KBM-7 (cell line): ENCODE measurements at places on chromosomes 12 and 14.

GRCh38 chr14:59534361-59534987, 42.1 kb downstream of the CCDC175 start:
- no peak for DNase-seq

GRCh38 chr14:94774344-94775090, 4.6 kb upstream of the GSC start:
- DNase-seq = no peak

- DNase-seq = no peak
These were observed 21.0 kb downstream of the TMTC1 start for GRCh38 chr12:29762637-29763300.

GRCh38 chr12:46354111-46354801, 18.3 kb downstream of the SLC38A2 start:
- DNase-seq = no peak

DNA sequence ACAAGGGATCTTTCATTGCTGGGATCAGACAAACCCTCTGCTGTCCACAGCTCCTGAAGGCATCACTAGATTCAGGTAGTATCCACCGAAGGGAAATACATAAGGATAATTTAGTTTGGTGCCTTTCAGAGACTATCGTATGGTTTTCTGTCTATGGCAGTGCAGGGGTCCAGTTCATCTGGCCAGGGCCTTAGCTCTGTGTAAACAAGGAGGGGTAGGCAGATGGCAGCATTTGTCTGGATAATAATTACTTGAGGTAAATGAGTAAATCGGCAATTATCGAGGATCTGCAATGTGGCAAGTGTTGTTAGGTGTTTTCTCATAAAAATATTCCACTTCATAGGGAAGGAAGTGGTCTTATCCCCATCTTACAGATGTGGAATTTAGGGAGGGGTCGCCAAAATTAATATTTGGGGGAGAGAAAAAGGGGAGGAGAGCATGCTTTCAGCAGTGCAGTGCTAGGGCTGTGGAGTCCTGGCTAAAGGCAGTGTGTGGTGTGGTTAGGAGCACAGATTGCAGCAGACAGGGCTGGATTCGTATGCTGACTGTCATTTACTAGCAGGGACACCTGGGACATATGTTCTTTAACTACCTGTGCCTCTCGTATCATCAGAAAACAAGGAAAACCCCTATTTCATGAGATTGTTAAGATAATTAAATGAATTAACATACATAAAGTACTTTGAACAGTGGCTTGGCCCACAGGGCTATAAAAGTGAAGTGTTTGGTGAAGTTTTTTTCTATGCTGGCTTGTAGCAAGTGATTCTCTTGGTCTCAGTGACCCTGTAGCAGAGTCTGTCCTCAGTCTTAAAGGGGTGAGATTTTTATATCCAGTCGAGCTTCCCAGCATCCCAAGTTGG, 27.1 kb downstream of the RASSF8 start:
- DNase-seq = no peak

DNA sequence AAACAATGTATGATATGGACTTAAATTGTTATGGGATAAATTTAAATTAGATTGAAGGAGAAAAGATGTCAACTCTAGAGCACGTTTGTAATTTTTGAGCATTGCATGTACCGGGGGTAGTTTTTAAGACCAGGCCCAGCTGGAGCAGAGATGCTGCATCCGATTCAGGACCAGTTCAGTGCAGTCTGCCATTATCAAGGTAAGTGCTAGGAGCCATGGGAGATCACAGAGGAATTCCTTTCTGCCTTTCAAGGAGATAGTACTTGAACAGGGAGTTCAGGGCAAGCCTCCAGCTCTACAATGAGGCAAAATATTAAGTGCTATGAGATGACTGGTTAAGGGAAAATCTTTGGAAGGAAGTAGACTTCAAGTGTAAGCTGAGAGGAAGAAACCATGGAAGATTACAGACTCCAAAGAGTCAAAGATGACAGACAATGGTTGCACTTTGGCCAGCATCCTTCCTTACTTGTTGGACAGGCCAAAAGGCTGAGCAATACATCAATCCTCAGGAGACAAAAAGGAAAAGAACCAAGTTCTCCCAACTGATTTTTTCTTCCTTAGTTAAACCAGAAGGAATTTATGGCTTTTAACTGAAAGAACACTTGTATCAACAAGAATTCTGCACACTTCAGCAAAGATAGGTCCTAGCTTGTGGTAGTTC, 113.2 kb upstream of the HIF1A start:
- no peak for DNase-seq

DNA sequence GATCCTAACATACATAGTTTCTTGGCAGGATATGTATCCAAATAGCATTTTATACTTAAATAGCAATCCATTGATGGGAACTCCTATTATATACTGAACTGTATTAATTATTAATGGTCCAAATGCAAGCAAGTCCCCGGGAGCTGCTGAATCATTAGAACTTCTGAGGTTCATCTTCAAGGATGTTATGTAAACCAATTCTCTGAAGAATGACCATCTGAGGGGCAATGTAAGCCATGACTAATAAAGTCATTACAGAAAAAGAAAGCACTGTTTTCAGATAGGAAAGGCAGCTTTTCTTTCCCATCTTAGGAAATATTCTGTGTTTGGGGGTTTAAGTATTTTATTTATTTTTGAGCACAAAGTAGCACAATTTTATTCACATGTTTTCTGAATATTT, 166.1 kb upstream of the SLC16A7 start:
- no peak for DNase-seq

DNA sequence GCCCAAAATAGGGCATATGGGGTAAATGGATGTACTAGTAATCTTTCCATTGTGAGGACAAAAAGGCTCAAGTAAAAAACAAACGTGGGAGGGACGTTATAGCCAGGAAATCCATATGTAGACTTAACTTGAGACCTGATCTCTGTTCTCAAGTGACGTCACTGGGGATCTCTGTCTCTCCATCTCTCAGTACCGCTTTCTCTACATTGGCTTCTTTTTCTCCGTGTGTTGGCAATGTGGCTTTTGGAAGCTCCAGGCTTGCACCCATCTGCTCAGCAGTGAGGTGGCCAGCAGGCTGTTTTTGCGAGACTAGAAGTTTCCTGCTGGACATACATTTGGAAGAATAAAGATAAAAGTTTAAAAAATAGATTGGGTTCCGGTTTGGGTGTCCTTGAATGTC, 66.0 kb upstream of the NRXN3 start:
- no peak for DNase-seq

- no peak for DNase-seq
These were observed 4.2 kb downstream of the DNAI7 start for GRCh38 chr12:25190793-25191192.

- DNase-seq = no peak
These were observed 329.4 kb upstream of the TBX3 start for GRCh38 chr12:115013236-115013981.

DNA sequence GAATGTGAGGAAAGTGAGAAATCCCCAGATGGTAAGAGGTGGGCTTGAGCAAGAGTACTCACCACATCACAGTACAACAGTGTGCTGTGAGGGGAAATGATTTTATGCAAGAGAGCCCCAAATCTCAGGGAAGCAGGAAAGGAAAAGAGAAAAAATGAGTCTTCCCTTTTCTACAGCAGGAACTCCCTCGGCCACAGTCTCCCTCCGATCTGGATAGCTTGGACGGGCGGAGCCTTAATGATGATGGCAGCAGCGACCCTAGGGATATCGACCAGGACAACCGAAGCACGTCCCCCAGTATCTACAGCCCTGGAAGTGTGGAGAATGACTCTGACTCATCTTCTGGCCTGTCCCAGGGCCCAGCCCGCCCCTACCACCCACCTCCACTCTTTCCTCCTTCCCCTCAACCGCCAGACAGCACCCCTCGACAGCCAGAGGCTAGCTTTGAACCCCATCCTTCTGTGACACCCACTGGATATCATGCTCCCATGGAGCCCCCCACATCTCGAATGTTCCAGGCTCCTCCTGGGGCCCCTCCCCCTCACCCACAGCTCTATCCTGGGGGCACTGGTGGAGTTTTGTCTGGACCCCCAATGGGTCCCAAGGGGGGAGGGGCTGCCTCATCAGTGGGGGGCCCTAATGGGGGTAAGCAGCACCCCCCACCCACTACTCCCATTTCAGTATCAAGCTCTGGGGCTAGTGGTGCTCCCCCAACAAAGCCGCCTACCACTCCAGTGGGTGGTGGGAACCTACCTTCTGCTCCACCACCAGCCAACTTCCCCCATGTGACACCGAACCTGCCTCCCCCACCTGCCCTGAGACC, 7.8 kb downstream of the ATN1 start:
- DNase-seq = no peak

GRCh38 chr14:69135133-69135532, 17.8 kb downstream of the DCAF5 start:
- no peak for DNase-seq

- no peak for DNase-seq
These were observed 11.9 kb upstream of the TC2N start for GRCh38 chr14:91879196-91879595.

DNA sequence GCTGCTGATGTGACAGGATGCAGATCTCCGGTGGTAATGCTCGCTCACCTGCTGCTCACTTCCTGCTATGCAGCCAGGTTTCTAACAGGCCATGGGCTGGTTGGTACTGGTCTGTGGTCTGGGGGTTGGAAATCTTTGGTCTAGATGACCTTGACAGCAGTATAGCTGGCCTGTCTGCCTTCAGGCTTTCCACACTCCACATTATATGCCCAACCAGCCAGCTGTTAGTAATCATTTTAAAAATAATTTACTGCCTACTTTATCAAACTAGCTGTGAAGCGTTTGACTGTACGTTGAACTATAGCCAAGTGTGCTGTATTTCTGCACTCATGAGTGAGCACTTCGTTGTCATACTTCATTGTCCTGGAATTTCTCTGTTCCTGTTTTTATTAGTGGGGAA, 424.0 kb upstream of the GARIN6 start:
- no peak for DNase-seq

- DNase-seq = no peak
These were observed 99.1 kb upstream of the SLCO1C1 start for GRCh38 chr12:20596061-20596460.

GRCh38 chr14:63421226-63421625, 102.5 kb upstream of the GPHB5 start:
- DNase-seq = no peak

- DNase-seq = no peak
These were observed at the start of gene EID3 for GRCh38 chr12:104303538-104304151. Gene EID3 (plus strand): TSS chr12:104303739. CDS start chr12:104303935, 196 bp downstream.
